ENCODE measurements at places on chromosomes 11 and 22. TPM values are rescaled to one million over a fixed set of nuclear protein-coding genes. Genes with fewer than 3 reads are reported as not detected.

SPA17 gene
- 11.1 TPM for total RNA-seq

CLCF1 gene
- total RNA-seq, result 6.2 TPM

KRTAP5-11 gene
- not detected for total RNA-seq

YPEL4 gene
- 0.41 TPM for total RNA-seq

DNA sequence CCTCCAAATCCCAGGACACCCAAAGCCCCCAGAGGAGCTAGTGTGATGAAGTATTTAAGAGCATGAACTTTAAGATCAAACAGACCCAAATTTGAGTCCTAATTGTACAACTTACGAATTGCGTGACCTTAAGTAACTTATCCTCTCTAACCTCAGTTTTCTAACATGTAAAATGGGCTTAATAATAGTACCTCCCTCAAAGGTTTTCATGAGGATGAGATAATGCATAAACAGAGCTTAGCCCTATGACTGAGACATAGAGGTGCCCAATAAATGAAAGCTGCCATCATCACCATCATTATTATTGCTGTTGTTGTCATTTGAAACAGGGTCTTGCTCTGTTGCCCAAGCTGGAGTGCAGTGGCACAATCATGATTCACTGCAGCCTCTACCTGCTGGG, 9.2 kb downstream of the SCN2B start:
- DNase-seq, result no peak

GRCh38 chr11:1486054-1486825, at the start of gene MOB2:
Gene MOB2 (minus strand): TSS chr11:1486779. CDS start chr11:1486556, 223 bp downstream.
- DNase-seq, result no peak

DNA sequence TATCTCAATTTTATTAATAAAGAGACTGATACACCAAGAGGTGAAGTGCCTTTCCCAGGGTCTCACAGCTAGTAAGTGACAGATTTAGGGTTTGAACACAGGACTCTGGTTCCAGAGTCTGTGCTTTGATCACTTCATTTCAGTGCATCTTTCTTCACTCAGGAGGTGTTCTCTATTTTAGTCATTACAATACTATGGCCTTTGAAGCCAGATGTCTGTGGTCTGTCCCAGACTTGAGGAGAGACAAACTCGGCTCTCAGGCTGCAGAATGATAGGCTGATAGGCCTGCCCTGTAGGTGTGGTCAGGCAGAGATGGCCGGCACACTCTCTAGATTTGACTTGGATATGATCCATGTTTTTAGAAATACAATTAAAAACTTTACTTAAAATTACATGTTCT, 478.5 kb upstream of the CCDC90B start:
- no peak for DNase-seq

DNA sequence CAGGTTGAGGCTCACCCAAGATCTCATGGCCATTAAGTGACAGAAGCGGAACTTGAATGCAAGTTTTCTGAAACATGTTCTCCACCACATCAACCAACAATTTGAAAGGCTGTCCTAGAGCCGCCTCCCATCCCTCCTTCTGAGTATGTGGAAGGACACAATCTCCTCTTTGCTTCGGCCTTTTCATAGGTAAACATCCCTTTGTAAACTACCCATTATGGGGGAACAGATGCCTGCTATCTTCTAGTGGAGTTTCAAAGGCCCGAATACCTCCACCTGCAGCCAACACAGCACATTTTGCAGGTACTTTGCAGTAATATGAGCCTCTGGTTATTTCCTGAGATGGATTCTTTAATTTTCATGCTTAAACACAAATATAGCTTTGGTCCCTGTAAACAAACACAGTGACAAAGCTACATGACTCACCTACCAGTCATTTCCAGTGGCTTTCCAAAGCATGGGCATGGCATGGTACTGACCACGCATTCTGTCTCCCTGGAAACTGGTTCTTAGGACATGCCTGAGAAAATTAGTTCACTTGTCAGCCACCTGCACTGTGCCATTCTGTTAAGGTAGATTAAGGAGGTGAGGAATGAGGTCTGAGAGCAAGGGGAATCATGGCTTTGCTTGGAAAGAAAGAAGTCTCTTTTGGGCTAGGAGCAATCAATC, 60.2 kb downstream of the EHF start:
- peak; percentile 23 for DNase-seq

GRCh38 chr11:123653827-123654565, 428 bp downstream of the SCN3B start:
- no peak for DNase-seq
